ENCODE measurements at places on chromosomes 11 and 22.

DNA sequence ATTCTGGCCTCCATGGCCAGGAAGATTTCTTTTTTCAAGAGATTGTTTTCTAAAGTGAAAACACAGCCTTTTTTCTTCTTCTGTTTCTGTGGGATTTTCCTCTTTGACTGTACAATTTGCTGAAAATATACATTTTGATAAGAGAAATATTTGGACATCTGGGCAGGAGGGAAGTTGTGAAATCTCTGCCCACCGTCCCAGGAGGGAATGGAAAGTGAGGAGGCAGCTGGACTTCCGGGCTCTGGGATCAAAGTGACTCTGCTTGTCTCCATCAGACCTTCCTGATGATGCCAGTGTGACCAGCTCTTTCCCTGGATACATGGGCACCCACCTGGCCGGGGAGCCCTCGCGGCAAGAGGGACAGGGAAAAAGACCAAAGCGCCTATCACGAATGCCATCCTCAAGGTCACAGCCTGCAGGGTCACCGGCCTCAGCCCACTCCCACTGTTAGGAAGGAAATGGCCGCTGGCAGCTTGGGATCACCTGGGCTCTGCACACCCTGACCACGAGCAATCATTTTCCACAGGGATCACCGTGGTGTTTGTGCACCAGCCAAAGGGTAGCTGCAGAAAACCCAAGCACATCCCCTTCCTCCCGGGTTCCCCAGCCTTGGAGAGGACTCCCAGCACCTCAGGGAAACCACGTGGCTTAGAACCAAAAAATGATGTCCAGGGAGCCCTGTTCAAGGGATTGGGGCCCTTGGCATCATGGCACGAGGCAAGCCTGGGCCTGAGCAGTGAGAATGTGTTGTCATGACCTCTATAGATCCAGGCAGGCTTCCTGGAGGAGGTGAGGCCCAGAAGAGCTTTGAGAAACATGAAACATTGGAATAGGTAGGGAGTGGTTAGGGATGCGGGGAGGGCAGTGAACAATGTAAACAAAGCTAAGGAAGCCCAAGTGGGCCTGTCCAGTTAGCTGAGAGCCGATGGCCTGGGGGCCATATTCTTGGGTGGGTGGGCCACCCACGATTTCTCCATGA, 29.1 kb upstream of the CCND1 start:
- DNase-seq = no peak

- DNase-seq = no peak
Observed at GRCh38 chr11:67632175-67632981, 2.6 kb upstream of the NUDT8 start.

GRCh38 chr11:5694642-5695041, 5.1 kb downstream of the TRIM22 start:
- DNase-seq = no peak

- no peak for DNase-seq
Observed at GRCh38 chr22:37985751-37986281, 1.5 kb upstream of the SOX10 start.

GRCh38 chr11:16596231-16596630, 142.2 kb upstream of the C11orf58 start:
- DNase-seq = no peak

DNA sequence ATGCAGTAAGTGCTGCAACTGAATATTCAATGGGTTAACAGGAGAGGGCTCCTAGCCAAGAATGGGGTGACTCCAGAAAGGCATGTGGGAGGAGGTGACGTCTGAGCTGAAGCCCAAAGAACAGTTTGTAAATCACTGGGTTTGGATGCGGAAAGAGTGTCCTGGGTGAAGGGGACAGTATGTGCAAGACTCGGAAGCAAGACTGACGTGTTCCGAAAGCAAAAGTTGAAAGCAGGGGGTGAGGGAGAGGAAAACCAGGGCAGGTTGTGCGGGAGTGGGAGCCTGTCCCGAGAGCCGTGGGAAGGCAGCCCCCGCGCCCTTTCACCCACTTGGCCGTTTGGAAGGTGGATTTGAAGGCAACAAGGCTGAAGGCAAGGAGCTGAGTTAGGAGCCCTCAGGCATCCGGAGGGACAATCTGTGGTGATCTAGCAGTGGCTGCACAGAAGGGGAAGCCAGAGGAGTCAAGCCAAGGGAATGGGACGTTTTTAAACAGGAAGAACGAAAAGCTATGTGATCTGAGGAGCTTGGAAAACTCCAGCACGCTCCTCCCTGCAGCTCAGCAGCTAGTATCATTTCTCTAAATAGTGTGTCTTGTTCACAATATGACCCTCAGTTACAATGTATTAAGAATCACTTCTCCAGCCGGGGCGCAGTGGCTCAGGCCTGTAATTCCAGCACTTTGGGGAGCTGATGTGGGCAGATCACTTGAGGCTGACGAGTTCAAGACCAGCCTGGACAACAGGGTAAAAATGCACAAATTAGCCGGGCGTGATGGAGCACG, 7.7 kb downstream of the SLC25A18 start:
- DNase-seq = no peak

- no peak for DNase-seq
Observed at GRCh38 chr11:66728693-66729385, at the start of gene SPTBN2. SPTBN2 (minus strand) TSS chr11:66729216; CDS start chr11:66721240, 7,976 bp downstream.

- DNase-seq = no peak
Observed at GRCh38 chr11:110323786-110324185, 27.4 kb upstream of the RDX start.

DNA sequence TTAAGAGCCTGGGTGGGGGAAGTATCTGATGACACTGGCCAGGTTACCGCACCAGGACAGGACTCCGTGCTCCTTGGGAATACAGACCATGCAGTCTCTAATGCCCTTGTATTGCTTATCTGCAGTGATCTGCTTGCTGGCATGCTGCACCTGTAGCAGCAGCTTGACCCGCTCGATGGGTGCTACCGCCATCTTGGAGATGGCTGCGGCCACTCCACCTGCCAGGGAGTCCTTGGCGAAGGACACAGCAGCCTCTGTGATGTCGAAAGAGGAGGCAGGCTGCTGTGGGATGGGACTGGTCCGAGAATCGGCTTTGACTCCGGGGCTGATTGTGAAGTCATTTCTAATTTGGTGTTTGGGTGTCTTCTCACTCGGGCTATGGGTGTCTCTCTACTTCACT, 3.1 kb downstream of the WBP2NL start:
- no peak for DNase-seq

- DNase-seq = no peak
Observed at GRCh38 chr11:1888347-1888753, 3.3 kb downstream of the PRR33 start.

DNA sequence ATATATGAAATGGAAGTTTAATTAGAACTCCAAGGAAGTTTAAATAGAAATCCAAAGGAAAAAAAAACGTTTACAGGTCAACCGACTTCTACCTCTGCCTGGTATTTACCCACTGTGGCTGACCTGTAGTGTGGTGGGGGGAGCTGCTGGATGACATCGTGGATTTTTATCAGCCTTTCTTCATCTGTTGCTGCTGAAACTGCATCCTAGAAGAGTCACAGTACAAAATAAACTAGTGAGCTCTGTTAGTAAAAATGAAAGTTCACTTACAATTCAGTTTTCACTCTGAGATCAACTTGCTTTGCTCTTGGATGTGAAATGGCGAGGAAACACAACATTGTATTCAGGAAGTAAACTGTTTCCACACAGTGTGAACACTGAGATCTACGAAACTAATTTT, 43.2 kb upstream of the TP53AIP1 start:
- no peak for DNase-seq

DNA sequence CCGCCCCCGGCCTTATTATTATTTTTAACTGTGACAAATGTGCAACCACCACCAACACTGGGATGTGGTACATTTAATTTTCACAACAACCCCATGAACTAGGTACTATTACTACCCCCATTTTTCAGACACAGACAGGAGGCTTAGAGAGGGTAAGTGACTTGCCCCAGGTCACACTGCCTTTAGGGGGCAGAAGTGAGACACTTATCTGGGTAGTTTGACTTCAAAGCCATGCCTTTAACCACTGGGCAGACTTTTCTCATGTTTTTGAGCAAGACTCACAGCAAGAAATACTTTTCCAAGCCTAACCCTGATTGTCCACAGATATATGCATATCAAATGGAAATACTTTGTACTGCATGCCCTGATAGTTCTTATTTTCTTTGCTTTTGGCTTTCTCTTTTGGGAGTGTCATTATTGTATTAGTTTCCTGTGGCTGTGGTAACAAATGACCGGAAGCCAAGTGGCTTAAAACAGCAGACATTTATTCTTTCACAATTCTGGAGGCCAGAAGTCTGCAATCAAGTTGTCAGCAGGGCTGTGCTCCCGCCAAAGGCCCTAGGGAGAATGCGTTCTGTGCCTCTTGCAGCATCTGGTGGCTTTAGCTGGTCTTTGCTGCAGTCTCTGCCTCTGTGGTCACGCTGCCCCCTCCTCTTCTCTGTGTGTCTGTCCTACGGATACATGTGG, 110.8 kb downstream of the GRIK4 start:
- DNase-seq = no peak

- no peak for DNase-seq
Observed at GRCh38 chr22:49413146-49413545, 414.5 kb downstream of the BRD1 start.

DNA sequence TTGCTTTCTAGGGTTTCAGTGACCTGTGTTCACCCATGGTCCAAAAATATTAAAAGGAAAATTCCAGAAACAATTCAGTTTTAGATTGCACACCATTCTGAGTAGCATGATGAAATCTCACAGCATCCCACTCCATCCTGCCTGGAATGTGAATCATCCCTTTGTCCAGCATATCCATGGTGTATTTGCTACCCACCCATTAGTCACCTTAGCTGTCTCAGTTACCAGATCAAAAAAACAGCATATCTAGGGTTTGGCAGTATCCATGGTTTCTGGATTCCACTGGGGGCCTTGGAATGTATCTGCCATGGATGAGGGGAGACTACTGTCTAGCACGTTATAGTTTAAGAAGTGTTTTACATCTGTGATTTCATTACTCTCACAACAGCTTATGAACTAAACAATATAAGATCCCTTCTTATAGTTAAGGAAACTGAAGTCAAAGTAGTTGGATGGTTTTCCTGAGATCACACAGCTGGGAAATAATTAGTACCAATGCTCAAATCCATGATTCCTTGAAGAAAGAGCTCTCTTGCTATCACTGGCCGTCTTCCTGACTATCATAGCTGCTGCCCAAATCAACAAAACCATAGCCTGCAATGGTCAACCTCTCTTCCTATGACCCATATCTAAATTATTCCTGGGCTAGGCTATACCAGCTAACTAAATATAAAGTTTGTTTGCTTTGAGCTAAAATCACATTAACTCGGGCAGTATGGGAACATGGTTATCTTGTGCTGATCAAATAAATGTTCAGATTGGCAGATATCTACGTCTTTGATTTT, 122.6 kb downstream of the MICAL2 start:
- no peak for DNase-seq
